Left forelimb (tissue), 1 donor: ENCODE measurements at places on chromosomes 13 and 19.

DNA sequence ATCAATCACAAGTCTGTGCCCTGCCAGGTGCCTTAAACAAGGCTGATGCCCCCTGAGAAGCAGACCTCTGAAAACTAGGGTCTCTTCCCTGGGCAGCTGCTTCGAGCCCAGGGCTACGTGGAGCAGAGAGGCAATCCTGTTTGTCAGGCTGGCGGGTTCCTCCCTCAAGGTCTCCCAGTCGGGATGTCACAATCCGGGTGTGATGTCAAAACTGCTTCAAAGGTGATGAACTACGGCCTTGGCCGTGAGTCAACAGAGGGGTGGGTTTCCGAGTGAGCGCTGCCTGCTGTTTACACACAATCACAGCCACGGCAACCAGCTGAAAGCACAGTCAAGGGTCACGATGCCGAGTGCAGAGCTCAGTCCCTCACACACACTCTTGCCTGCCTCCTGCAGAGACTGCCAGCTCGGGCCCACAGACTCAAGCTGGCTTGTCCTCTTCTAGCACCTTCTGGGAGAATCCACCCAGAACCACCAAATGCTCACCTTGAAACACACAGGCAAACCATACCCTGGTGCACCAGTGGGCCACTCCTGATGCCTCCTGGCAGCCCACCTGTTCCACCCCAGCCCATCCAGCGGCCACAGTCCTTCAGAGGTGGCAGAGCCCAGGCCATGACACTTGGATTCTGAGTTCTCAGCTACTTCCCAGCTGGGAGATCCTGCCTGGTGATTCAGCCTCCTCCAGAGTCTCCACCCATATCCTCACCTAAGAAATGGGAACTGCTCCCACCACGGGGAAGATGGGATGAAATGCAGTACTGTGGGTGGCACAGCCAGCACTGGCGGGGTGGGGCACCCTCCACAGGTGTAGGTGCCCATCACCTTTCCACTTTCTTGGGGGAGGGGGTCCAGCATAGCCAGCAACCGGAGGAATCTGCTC is 6.8 kb downstream of the ELL start:
- no peak for DNase-seq

- DNase-seq, result no peak
Measured at GRCh38 chr13:30493658-30494381, 28.1 kb upstream of the HMGB1 start.

DNA sequence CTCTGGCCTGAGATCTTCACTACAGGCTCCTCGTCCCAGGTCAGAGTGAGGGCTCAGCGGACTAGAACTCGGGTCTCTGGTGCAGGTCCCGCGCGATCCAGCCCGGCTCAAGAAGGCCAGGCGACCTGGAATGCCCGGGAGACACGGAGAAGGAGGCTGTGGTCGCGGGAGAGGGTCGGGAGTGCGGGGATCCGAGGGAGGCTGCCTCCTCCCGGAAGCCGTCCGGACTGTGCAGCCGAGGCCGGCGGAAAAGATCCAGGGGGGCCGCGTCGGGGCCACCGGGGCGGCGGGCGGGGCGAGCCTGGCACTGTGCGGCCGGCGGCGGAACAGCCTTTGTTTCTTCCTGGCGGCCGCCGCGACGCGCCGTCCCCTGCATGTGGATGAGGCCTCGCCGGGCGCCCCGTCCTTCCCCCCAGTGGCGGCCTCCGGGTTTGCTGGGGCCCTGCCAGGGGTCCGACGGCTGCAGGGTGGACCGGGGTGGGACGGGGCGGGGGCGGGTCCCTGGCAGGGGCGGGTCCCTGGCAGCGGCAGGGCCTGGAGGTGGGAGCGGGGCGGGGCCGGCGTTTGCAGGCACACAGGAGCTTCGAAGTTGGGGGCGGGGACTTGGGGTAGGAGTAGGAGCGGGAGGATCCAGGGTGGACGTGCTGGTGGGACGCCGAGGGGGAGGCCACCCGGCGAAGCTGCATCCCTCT is 1.0 kb upstream of the SLC7A10 start:
- DNase-seq, result no peak

- DNase-seq, result no peak
Measured at GRCh38 chr13:35926859-35927530, 204.2 kb downstream of the DCLK1 start.

DNA sequence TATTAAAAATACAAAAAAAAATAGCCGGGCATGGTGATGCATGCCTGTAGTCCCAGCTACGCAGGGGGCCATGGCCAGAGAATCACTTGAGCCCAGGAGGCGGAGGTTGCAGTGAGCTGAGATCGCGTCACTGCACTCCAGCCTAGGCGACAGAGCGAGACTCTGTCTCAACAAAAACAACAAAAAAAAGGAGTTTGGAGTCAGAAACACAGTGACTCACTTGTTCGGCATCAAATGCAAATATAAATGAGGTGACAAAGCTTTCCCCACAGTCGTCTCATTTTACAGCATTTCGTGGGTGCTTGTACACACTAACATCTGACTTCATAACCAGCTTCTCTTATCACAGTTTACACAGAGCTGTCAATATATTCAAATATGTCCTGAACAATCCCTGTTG is 11.0 kb downstream of the ZNF665 start:
- DNase-seq, result no peak

DNA sequence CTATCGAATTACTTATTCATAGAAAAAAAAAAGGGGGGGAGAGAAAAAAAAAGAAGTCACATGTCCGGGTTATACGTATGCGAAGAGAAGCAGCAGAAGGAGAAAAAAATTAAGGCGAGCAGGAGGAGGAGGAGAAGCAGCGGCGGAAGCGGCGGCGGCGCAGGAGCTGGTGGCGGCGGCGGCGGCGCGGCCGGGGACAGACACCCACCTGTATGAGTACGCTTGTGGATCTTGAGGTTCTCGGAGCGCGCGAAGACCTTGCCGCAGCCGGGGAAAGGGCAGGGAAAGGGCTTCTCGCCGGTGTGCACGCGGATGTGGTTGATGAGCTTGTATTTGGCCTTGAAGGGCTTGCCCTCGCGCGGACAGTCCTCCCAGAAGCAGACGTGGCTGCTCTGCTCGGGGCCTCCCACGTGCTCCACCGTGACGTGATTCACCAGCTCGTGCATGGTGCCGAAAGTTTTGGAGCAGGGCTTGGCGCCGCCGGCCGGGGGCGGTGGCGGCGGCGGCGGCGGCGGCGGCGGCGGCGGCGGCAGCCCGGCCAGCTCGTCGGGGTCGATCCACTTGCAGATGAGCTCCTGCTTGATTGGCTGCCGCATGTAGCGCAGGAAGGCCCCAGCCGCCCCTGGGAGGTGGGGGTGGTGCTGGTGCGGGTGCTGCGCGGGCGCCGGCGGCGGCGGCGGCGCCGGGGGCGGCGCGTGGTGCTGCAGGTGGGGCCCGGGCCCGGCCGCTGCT is 1.5 kb downstream of the ZIC5 start:
- no peak for DNase-seq

DNA sequence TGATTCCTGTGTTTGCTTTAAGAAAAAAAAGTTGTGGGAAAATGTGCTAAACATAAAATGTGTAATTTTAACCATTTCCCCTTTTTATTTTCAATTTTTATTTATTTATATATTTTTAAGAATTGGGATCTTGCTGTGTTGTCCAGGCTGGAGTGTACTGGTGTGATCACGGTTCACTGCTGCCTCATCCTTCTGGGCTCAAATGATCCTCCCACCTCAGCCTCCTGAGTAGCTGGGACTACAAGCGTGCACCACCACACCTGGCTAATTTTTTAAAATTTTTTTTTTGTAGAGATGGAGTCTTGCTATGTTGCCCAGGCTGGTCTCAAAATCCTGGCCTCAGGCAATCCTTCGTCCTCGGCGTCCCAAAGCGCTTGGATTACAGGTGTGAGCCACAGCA is 19.0 kb downstream of the CACNG6 start:
- no peak for DNase-seq

- DNase-seq, result peak; percentile 100
Measured at GRCh38 chr19:44890366-44891015, 563 bp upstream of the TOMM40 start.

- no peak for DNase-seq
Measured at GRCh38 chr13:49140910-49141611, 79.1 kb upstream of the MLNR start.
